Left lung (tissue), 14 donors: ENCODE measurements at places on chromosomes 7 and 10.

- peak; percentile 22 for DNase-seq
These were observed 34.3 kb upstream of the PTF1A start for GRCh38 chr10:23157691-23158369.

DNA sequence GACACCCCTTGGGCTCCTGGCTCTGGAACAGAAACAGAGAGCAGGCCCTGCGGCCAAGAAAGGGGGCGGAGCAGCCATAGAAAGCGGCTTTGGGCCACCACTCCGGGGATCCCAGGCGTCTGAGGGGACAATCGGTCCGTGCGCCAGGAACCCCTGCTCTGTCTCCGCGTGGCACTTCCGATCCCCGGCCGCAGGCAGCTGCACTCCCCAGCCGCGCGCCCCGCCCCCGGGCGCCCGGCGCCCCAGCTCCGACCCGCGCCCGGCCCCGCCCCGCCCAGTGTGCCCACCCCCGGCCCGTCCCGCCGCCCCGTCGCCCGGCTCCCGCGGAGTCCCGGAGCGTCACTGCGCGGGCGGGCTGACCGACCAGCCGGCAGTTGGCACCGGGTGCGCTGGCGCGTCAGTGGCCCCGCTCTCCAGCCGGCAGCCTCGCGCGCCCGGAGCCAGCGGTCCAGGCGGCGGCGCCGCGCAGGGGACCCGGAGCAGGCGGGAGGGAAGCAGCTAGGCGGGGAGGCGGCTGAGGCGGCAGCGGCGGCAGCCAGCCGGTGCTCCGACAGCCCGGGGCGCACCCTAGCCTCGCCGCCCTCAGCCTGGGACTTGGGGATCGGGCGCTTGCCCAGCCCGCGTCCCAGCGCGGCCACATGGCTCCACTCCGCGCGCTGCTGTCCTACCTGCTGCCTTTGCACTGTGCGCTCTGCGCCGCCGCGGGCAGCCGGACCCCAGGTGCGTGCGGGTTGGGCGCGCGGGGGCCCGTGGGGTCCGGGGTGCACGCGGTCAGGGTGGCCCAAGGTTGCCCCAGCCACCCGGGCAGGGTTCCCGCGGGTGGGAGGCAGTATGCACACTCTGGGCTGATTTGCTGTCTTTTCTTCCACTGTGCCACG is at the start of gene ADAMTS14:
ADAMTS14 (plus strand) TSS at position 342 of the 878 bp plus-strand sequence; CDS start at position 639, 297 bp downstream.
- DNase-seq: peak; percentile 59

GRCh38 chr7:98297626-98298286 is 16.3 kb downstream of the BRI3 start:
- no peak for DNase-seq

GRCh38 chr10:9992661-9993060 is 1025.0 kb upstream of the CELF2 start:
- peak; percentile 10 for DNase-seq

GRCh38 chr7:47622946-47623640 is 41.2 kb upstream of the TNS3 start:
- peak; percentile 94 for DNase-seq

GRCh38 chr7:129544700-129545099 is 42.4 kb downstream of the SMKR1 start:
- DNase-seq: no peak

DNA sequence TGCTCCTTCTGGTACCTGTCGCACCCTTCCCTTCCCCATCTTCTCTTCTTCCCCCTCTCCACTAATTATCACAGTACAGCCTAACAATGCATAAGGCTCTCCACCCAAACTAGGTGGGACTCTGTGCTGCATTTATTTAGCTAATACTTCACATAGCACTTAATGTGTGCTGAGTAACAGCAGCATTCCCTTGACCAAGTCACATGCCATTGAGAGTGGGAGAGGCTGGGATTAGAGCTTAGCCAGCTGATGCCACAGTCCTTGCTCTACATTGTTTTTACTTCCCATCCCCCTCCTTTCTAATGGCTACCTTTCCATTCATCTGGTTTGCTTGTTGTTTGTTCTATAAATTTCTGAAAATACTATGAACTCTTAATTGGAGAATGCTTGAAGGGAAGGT is 426.9 kb downstream of the LRMDA start:
- no peak for DNase-seq

DNA sequence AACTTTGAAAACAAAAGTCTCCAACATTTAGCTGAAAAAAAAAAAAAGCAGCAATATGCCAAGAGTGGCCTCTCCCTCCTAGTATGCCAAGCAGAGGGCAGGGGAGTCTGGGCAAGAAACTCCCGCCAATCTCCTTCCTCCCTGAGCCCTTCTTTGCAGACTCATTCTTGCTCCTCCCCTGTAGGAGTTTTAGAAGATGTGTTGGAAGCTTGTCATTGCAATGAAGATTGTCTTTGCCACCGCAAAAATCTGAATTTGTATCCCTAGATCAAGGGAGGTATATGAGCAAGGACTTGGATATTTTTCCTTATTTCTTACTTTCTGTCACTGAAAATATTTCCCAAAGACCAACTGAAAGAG is 2.6 kb upstream of the TNS3 start:
- no peak for DNase-seq

- DNase-seq: no peak
These were observed 151.0 kb upstream of the CHST15 start for GRCh38 chr10:124244256-124244877.

- DNase-seq: no peak
These were observed 3.3 kb downstream of the HILPDA start for GRCh38 chr7:128458956-128459355.

GRCh38 chr7:70545214-70545613 is 586.7 kb upstream of the GALNT17 start:
- DNase-seq: no peak

- DNase-seq: no peak
These were observed 309.4 kb downstream of the TWIST1 start for GRCh38 chr7:18808026-18808425.

GRCh38 chr7:116806046-116806944 is 56.1 kb upstream of the CAPZA2 start:
- no peak for DNase-seq

GRCh38 chr10:114403541-114404161 is 651 bp downstream of the AFAP1L2 start:
- DNase-seq: no peak

DNA sequence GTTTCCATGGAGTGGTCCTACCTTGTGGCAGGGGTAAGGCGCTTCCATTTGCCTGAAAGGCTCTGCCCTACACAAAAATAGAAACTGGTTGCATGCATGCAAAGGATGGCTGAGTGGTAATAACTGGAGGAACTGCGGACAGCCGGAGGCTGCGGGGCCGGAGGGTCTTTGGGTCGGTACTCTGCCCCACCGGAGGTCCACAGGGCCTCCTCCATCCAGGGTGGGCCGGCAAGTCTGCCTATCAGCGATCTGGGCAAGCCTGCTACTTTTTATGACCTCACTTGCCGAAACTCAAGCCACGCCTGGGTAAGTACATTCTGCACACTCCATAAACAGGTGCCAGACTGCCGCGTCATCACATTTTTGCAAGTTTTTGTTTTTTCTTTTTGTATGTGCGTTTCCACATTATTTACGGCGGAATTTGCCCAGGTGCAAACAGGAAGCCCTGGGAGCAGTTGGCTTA is 30.0 kb downstream of the TACC2 start:
- DNase-seq: no peak

DNA sequence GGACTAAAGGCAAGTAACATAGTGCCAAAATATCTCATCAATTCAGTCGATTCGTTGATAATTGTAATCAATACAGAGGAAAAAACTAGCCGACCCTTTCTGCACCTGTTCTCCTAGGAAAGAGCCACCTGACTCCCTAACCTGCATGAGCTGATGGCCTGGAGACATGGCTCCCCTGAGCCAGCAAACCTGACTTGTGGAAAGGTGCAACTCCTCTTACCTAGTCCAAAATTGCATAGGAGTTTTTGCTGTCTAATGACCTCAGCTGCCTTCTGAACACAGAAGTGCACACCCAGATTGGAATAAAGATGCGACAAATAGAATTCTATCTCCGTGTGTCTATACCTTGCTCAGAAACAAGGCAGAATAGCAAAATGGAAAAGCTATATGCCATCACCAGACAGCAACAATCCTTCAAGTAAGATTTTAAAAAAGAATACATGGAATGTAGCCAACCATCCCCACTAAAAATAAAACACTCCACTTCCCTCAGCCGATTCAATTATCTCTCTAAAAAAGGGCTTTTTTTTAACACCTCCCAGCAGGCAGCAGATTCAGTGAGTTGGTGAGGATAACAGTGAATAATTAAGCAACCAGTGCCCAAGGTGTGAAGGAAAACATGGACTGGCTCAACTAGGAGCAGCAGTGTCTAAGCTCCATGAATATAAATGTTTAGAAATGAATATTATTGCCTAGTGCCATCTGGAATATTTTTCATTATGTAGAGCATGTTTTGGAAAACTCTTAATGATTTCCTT is 26.6 kb upstream of the LMTK2 start:
- DNase-seq: no peak

GRCh38 chr10:131982185-131982756 is 548 bp upstream of the BNIP3 start:
- no peak for DNase-seq

- DNase-seq: no peak
These were observed 25.2 kb downstream of the ZNF775 start for GRCh38 chr7:150404172-150404804.

- DNase-seq: peak; percentile 39
These were observed 26.2 kb downstream of the ADK start for GRCh38 chr10:74177140-74177677.

DNA sequence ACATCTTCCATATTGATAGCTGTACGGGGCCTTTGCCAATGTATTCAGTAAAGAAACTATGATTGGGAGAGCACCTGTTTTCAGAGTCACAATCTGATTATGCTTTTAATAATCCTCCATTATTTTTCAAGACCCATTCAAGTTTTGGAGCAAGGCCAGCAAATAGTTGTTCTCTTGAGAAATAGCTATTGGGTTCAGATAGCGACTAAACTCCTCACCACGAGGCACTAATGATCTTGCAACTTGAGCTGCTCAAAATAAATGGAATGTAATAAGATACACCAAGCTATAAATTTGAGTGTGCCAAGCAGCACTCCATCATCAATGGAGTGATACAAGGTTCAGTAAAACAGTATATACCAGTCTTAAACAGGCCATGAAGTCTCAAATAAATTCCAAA is 7.4 kb upstream of the MALRD1 start:
- DNase-seq: peak; percentile 6

DNA sequence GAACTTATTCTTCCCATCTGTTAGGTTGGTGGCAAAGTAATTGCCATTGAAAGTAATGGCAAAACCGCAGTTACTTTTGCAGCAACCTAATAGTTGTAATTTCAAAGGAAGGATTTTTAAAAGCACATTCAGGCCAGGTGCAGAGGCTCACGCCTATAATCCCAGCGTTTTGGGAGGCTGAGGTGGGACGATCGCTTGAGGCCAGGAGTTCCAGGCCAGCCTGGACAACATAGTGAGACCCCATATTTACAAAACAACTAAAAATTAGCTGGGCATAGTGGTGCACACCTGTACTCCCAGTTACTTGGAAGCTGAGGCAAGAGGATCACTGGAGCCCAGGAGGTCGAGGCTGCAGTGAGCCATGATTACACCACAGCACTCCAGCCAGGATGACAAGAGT is 374.9 kb downstream of the GALNT17 start:
- DNase-seq: no peak

- DNase-seq: no peak
These were observed 98.3 kb upstream of the LRGUK start for GRCh38 chr7:134028853-134029252.

DNA sequence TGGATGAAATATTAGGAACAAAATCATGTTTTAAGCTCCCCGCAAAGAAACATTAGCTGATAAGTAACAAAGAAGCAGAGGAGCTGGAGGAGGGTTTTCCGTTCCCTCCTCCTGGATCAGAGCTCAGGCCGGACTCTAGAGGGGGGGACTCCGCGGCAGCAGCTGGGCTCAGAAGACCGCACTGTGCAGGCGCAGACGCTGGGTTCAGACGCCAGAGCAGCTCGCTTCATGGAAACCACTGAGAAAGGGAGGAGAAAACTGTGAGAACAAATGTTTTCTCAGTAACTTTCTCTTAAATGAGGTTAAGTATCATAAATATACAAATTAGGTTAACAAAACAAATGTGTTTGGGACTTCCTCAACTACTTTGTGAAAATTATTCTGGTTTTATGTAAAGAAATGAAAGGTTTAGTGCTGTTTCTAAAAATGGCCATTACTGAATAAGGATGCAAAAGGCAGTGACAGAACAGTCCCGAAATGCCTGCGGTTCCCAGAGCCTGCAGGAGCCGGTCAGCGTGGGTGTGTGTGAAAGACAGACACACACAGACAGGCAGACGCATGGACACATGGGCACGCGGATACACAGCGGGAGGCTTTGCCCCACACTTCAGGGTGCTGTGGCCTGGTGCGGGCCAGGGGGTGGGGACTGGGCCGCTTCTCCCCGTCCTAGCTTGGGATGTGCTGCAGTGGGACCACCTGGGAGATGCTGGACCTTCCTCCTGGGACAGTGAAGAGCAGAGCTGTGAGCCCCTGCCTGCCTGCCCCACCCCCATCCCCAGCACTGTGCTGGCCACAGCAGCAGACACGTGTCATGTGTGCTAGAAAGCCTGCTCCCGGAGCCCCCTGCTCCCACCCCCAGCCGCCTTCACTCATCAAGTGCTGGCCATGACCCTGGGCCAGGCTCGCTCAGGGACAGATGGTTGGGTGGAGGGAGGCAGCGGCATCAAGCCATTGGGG is 20.3 kb upstream of the ADGRA1 start:
- no peak for DNase-seq

DNA sequence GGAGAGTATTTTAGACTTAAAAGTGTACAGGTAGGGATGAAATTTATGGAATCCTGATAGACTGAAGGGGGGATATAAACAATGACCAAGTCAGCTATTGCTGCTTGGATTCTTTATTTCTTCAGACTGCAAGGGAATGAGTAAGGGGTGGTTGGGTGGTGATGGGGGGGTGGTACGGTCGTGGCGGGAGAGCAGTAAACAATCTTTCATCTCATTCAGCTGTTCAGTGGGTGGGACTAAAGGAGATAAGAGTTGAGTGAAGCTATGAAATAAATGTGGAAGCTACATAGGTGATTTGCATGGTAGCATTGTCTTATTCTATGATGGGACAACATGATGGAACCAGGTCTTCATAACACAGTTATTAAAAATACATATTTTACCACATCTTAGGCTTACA is 1.8 kb downstream of the SEPTIN7 start:
- no peak for DNase-seq

DNA sequence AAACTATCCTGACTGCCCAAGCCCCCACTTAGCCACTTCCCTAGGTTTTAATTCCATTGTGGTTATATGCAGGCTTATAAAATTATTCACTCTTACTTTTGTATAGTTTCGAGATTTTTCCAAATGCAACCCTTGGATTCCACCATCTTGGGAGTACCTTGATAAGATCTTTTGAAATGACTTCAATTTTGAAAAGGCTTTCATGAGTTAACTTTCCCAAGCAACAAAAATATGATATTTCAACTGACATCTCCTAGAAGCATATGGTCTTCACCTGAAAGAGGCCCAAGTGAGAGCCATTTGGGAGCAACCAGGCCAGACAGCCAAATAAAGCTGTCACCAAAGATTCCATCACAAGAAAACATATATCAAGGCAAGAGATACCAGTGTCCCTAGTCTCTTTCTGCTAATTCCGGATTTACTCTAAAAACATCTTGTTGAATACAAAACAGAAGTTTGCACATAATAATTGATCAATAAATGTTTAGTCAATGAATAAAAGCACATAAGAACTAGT is 1.7 kb upstream of the ST8SIA6 start:
- DNase-seq: no peak
